ENCODE measurements at places on chromosomes 12 and 14.

DNA sequence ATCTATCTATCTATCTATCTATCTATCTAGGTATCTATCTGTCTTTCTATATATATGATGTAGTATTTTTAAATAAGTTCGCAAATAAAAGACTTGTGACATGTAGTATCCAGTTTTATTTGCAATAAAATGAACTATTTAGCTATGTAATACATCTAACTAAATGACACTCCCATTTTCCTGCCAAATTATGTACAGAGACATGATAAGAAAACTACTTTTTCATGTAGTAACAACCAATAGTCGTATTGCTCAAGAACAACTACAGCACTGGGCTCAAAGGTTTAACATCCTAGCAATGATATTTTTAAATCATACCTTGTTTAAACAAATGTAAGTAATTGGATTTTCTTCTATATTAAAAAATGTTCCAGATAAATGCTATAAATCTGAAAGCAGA, 55.5 kb upstream of the FLRT2 start:
- no peak for DNase-seq

GRCh38 chr14:61089126-61089750, 108.2 kb downstream of the SLC38A6 start:
- DNase-seq, result no peak

GRCh38 chr12:70007687-70008086, 182.7 kb downstream of the MYRFL start:
- DNase-seq, result no peak

GRCh38 chr12:108854451-108855283, 2.7 kb downstream of the SSH1 start:
- peak; percentile 98 for DNase-seq

DNA sequence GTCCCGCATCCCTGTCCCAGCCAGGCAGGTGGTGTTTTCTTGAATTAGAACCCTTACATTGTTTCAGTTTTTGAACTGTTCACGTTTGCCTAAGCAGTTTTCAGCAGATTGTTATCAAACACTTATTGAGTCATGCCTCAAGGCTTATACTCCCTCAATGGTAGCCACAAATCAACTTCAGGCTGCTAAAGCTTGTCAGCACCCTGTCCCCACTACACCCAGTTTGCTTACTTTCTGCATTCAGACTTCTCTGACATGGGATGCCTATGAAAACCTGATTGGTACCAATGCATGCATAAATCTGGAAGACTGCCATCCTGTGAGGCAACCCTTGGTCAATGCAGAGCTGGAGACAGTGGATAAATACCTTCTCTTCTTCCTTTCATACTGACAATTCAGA, 225.4 kb downstream of the BTG1 start:
- DNase-seq, result no peak

DNA sequence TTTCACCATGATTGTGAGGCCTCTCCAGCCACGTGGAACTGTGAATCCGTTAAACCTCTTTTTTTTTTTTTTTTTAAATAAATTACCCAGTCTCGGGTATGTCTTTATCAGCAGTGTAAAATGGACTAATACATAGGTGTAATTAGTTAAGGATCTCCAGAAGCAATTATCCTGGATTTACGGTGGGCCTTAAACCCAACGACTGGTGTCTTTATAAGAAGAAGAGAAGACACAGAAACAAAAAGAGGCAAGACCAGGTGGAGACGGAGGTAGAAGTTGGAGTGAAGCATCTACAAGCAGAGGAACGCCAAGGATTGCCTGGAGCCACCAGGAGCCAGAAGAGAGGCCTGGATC, 114.6 kb upstream of the MAP1LC3B2 start:
- DNase-seq, result no peak

- DNase-seq, result no peak
These were observed 171.8 kb upstream of the PARP11 start for GRCh38 chr12:4044736-4045730.

- no peak for DNase-seq
These were observed 43.6 kb downstream of the ANO2 start for GRCh38 chr12:5901416-5901815.

DNA sequence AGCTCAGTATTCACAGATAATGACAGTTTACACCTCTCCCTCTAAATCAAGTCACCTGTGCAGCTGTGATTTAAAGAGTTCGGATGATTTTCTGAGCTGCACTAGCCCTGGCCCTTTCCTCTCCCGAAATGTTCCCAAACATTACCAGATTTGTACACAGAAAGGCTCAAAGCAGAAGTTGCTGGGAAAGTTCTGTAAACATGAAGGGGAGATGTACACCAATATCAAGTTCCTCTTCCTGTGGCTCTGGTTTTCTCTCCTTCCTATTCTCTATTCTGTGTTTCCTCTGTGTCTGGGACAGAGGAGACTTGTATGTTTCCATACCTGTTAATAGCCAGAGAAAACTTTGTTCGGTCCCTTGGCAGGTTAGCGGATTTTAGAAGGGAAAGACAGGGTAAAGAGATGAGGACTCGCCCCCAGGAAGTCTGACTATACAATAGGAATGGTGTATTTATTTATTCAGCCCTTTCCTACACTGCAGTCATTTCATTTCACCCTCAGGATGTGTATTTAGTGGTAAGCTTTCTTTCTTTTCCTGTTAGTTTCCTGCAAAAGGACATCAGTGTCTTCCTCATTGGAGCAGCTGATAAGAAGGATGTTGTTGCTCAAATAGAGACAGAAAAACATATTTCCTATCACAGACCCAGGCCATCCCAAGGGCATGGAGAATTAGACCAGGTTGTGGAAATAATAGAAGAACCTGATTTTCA, 7.6 kb upstream of the NUMB start:
- DNase-seq, result no peak

GRCh38 chr14:45201905-45202304, 51.1 kb downstream of the MIS18BP1 start:
- DNase-seq, result no peak

Measured in A172 (cell line).